T-helper 1 cell treated with Interleukin-12 subunit alpha and Interleukin-12 subunit beta and Interleukin-4 antibody, amounts not matched to agents 30 ng/mL and 1 ng/mL, for 36 hours (primary cell): ENCODE measurements at places on chromosomes 2 and 18. TPM values are rescaled to one million over a fixed set of nuclear protein-coding genes. Genes with fewer than 3 reads are reported as not detected.

The ME2 gene
- total RNA-seq: 80.0 and 82.1 TPM in 2 replicates

The GALR1 gene
- total RNA-seq: not detected in 2 replicates

The HOXD9 gene
- not detected in 2 replicates for total RNA-seq

The IL18RAP gene
- 40.3 and 43.4 TPM in 2 replicates for total RNA-seq

The CDH2 gene
- 0.27 and 0.61 TPM in 2 replicates for total RNA-seq
